ENCODE measurements at places on chromosomes 2 and 18.

DNA sequence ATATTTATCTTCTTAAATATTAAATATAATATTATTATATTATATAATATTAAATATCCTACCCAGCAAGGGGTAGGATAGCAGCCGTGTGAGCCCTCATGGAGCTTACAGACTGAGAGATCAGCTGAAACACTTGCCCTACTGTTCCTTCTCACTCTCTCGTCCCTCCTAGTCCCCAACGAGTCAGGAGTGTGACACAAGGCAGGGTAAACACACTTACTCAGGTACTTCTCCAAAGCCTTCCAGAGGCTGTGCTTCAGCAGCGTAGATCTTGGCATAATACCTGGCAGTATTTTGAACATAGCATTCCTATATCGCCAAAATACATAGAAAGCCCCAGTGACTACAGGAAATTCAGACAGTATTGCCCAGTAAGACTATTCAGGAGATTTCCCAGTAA, 114.1 kb downstream of the ALPK2 start:
- no peak for DNase-seq

DNA sequence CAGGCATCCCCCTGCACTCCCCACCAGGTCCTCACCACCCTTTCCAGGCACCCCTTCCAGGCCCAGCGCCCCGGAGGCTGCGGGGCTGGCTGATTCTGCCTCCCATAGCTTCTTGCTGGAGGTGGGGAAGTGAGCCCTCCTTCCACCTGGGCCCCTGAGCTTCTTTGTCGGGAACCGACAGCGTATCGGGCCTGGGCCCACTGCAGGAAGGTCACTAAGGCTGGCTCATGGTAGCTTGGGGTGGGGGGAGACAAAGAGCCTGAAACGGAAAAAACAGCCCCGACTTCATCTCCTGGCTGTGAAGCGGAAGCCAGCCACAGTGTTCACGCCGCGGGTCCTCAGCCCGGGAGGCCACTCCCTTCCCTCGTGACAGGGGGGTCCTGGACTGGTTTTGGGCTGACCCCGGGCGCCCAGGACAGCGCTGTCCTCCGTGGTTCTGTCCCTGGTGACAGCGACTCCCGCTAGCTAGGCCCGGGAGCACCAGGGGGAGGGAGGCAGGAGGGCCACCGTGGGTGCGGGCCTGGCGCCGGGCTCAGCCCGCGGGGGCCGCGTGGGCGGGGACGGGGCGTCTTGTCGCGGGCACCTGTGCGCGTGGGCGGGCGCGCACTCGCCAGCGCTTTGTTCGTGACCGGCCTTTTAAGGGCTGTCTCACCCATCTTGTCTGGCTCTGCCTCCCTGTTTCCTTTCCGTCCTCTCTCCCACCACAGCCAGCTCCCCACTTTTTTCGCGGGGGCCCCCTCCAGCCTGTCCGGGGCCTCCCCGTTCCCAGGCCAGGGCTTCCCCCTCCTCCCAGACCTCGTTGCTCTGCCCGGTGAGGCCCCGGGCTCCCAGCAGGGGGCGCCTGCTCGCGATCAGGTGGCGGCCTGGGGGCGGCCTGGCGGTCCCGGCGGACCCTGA, 64.9 kb downstream of the DNMT3A start:
- peak; percentile 70 for DNase-seq

GRCh38 chr2:128445523-128445900, 126.8 kb upstream of the HS6ST1 start:
- DNase-seq = no peak

GRCh38 chr2:9681427-9681817, 50.6 kb upstream of the YWHAQ start:
- DNase-seq = no peak

DNA sequence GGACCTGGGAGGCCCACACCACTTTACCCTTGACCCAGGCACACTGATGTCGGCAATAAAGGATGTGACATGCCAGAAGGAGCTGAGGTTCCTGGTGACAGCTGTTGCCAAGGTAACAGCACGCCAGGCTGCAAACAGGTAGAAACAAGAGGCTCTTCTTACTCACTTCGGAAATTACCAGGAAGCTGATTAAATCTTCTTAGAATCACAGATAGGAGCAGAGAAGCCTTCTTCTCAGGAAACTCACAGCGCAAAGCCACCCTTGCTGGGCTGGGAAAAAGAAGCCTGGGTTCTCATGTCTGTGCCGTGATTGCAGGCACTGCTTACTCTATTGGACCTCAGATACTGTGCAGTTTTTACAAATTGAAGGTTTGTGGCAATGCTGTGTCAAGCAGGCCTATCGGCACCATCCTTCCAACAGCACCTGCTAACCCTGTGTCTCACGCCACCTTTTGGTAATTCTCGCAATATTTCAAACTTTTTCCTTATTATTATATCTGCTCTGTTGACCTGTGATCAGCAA, 61.0 kb upstream of the TAF1B start:
- DNase-seq = no peak

- no peak for DNase-seq
Measured at GRCh38 chr18:48492880-48493279, 46.0 kb upstream of the CTIF start.

DNA sequence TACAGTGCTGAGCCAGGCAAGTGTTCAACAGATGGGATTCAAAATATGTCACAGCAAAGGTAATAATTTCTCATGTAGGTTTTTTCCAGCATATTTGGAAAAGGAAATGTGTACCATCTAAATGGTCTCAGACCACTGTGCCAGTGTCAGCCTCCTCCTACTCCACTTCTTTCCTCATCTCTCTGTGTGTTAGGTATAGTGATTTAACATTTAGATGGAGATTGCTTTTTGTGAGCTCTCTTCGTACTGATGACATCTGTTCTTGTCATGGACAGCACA, 80.9 kb upstream of the TSPYL6 start:
- DNase-seq = no peak

DNA sequence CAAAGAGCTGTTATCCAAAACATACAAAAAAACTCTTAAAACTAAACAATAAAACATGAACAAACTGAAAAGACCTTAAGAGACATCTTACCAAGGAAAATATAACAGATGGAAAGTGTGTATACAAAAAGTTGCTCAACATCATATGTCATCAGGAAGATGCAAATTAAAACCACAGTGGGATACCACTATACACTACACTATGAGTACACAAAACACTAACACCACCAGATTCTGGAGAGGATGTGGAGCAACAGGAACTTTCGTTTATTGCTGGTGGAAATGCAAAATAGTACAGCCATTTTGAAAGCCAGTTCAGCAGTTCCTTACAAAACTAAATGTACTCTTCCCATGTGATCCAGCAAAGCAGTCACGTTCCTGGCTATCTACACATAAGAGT, 221.4 kb downstream of the CMPK2 start:
- DNase-seq = no peak

DNA sequence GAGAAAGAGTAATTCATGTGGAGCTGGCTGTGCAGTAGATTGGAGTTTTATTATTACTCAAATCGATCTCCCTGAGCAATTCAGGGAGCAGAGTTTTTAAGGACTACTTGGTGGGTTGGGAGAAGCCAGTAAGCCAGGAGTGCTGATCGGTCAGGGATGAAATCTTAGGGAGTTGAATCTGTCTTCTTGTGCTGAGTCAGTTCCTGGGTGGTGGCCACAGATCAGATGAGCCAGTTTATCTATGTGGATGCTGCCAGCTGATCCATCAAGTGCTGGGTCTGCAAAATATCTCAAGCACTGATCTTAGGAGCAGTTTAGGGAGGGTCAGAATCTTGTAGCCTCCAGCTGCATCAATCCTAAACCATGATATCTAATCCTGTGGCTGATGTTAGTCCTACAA, 17.0 kb upstream of the UGT1A8 start:
- DNase-seq = no peak

DNA sequence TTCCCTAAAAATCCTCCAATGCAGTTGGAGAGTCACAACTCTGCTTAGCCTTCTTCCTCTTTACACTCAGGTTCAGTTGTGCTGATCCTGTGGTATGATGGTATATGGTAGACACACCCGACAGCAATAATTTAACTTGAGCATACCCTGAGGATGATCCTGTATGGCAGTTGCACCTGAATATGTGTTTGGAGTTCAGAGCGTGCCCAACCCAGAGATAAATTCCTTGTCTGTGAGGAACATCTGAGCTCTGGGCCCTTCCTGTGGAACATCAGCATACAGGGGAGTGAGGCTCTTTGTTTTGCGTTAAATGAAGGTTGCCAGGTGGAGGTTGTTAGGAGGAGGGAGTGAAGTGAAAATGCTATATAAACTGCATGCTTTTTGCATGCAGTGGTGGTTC, 187.7 kb downstream of the MYO3B start:
- DNase-seq = no peak

- no peak for DNase-seq
Measured at GRCh38 chr2:238053191-238053776, 7.5 kb upstream of the SCLY start.

GRCh38 chr18:36695806-36696205, 133.0 kb downstream of the TPGS2 start:
- no peak for DNase-seq

GRCh38 chr18:78713069-78713468, 266.5 kb upstream of the SALL3 start:
- no peak for DNase-seq

DNA sequence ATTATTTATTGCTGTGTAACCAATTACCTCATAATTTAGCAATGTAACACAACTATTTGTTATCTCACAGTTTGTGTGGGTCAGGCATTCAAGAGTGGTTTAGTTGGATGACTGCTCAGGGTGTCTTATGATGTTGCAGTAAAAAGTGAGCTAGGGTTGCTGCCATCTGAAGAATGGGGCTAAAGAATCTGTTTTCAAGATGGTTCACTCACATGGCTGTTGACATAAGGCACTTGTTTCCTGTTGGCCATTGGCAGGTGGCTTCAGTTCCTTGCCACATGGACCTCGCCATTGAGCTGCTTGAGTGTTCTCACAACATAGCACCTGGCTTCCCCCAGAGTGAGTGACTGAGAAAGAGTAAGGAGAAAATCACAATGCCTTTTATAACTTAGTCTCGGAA, 123.2 kb downstream of the TMEM17 start:
- no peak for DNase-seq
